Psoas muscle (tissue), 8 donors: ENCODE measurements at places on chromosomes 4 and X.

GRCh38 chr4:153538487-153539357, 72.6 kb downstream of the TMEM131L start:
- no peak for DNase-seq

- DNase-seq: no peak
These were observed 308.3 kb downstream of the BMPR1B start for GRCh38 chr4:95066050-95066449.

- no peak for DNase-seq
These were observed 12.1 kb downstream of the TMEM164 start for GRCh38 chrX:110015032-110015431.

DNA sequence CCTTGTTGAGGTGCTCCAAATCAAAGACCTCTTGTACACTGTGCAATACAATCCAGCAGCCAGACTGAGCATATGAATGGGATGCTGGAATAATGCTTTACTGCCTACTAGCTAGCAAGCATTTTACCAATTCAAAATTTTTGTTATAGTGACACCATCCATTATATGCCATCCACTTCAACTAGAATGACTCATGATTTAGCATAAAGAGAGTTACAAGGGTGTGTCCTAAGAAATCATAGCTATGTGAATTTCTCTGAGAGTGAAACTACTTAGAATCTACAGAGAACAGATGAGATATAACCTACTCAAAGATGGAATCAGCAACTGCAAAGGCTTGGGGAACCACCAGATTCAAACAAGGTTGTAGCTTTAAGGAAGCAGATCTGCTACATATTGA, 221.9 kb downstream of the LHFPL1 start:
- DNase-seq: no peak

GRCh38 chr4:34046580-34046979, 2197.7 kb downstream of the ARAP2 start:
- DNase-seq: no peak

DNA sequence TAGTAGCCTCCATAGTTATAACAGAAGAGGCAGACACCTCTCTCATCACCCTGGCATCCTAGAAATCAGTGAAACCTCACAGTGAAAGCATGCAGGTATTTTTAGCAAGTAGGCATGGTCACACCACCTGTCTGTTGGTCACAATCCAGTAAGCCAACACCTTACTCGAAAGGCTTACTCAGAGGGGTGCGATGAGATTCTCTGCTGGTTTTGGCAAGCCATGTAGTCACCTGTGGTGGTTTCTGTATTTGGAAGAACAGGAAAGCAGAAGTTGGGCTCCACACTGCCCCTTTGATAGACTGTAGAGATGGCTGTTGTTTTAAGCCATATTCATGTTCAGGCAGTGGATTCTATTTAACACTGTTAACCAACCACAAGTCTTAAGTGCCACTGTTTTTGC, 134.7 kb downstream of the DCLK2 start:
- DNase-seq: no peak

DNA sequence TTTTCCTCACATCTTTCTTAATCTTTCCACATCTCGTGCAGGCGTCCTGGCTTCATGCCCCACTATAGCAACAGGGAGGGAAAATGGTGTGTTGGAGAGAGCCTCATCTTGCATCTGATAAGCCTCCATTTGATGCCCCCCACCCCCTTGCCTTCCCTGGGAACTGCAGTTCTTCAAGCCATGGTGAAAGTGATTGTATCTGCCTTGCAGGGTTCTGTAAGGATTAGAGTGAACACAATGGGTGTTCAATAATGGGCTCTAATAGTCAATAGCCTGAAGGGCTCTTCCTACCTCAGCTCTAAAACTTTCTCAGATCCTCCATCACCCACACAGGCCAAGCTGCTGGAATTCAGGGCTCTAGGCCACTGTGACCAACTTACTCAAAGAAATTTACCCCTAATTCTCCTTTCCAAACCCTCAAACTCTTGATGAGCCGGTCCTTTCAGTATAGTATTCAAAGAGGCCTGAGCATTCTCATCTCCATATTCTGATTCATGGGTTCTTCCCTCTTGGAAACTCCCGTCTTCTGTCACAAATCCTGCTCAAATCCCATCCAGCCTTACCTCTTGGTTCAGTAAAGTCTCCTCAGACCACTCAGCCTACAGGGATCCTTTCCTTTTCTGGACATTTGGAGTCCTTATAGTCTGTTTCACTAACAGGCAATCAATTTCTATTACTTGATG, 128.3 kb upstream of the TRIM2 start:
- DNase-seq: no peak

DNA sequence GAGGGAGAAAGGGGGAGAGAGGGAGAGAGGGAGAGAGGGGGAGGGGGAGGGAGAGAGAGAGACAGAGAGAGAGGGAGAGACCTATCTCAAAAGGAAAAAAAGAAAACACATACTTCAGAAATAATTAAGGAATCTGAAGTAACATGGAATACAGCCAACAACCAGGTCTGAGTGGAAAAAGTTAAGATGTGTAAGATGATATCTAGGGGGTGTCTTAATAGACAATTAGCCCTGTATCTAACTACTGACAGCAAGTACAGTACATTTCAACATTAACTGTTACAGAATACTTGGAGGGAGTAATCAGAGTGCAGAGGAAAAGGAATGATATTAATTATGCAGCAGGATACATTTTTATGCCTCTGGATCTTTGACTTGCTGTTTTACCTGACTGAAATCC, 22.4 kb downstream of the NUP54 start:
- no peak for DNase-seq

DNA sequence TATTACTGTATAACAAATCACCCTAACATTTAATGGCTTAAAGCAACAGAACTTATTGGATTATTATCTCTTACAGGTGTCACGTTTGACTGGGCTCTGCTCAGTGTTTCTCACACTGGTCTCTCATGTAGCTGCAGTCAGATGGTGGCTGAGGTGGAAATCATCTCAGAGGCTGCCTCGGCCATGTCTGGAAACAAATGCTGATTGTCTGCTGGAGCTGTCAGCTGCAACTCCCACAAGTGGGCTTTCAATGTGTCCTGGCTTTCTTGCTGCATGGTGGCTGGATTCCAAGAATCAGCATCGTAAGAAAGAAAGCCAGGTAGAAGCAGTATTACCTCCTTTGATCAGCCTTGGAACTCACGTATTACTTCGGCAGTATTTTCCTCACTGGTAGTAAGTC, 277.6 kb downstream of the SPANXN1 start:
- no peak for DNase-seq

GRCh38 chr4:180925805-180926204, 1317.4 kb upstream of the TENM3 start:
- DNase-seq: no peak

GRCh38 chr4:38948551-38948950, 80.9 kb downstream of the FAM114A1 start:
- DNase-seq: peak; percentile 75

GRCh38 chrX:100944601-100945000, 15.9 kb upstream of the XKRX start:
- no peak for DNase-seq

DNA sequence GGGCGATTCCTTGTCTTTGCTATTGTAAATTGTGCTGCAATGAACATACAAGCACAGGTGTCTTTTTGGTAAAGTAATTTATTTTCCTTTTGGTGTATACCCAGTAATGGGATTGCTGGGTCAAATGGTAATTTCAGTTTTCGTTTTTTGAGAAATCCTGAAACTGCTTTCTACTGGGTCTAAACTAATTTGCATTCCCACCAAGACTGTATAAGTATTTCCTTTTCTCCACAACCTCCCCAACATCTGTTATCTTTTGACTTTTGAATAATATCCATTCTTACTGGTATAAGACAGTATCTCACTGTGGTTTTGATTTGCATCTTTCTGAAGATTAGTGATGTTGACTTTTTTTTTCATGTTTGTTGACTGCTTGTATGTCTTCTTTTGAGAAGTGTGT, 2506.0 kb downstream of the PCDH7 start:
- DNase-seq: no peak

- DNase-seq: no peak
These were observed 159.7 kb downstream of the NSUN7 start for GRCh38 chr4:40909363-40909876.

- no peak for DNase-seq
These were observed 552 bp downstream of the TCEAL9 start for GRCh38 chrX:103356858-103357257.

- no peak for DNase-seq
These were observed 17.2 kb upstream of the SPRY1 start for GRCh38 chr4:123379392-123379791.

GRCh38 chr4:34733185-34733941, 1511.0 kb downstream of the ARAP2 start:
- DNase-seq: peak; percentile 61

GRCh38 chr4:178316211-178316610, 874.0 kb upstream of the AGA start:
- DNase-seq: no peak

GRCh38 chrX:153626025-153626633, 20.9 kb upstream of the DUSP9 start:
- DNase-seq: no peak
